Stimulated activated CD8-positive, alpha-beta memory T cell treated with anti-CD3 and anti-CD28 coated beads, Interleukin-4, amount 100 ng/mL, for 1 hour (primary cell): ENCODE measurements at places on chromosomes 13 and 19.

GRCh38 chr13:83499286-83499685, 383.0 kb downstream of the SLITRK1 start:
- DNase-seq, result no peak

- DNase-seq, result no peak
Measured at GRCh38 chr19:18701250-18701608, 17.7 kb downstream of the CRTC1 start.

DNA sequence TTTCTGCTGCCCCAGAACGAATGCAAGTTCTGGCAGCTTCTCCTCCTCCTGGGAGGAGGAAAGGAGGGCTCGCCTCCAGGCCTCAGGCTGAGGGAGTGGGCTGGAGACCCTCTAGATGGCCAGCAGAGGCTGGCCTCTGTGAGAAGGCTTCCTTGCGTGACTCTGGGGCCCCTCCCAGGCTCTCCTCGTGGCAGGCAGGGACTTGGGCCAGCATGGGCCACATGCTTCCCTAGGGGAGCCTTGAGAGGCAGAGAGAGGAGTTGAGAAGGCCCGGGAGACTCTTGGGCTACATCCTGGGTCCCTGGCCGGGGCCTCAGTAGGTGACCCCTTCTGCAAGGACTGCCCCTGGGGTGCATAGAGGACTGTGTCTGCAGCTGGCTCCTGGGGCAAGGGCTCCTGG, 25.9 kb downstream of the LYL1 start:
- no peak for DNase-seq

- DNase-seq, result no peak
Measured at GRCh38 chr13:21176982-21177284, 475 bp downstream of the MRPL57 start.

DNA sequence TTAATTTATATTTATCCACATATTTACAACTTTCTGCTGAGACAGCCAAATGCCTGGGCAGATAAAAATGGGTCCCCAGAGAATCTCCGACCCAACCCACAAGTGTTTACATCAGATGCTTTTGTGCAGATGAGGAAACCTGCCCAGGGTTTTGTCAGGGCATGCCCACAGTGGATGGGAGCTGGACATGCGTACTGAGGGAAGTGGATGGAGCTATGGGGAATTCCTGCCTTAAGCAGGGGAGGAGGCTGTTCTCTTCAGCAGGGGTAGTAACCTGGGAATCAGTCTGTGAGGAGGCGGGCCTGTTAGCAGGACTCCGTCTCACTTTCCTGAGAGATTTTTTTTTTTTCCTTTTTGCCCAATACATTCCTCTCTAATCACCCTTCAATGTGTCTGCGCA, 122.9 kb downstream of the RFC3 start:
- DNase-seq, result no peak

- no peak for DNase-seq
Measured at GRCh38 chr13:52707375-52707774, 32.2 kb downstream of the CNMD start.

DNA sequence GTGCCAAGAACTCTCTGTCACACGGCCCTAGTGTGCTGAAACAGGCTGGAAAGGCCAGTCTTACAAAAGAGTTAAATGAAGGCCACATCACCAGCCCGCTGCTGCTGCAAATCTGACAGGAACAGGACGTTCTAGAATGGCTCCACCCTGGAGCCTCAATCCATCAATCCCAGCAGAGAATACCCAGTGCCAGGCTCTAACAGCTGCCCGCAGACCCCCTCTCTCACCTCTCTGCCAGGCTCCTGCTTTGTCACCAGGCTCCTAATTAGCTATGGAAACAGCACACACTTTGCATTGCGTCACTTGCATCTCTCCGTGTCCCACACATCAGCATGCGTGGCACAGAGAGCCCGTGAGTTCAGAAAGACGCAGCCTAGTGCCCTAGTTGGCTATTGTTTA, 314.1 kb downstream of the FOXO1 start:
- DNase-seq, result no peak

- no peak for DNase-seq
Measured at GRCh38 chr19:6457958-6458694, 1.5 kb downstream of the SLC25A23 start.

- DNase-seq, result no peak
Measured at GRCh38 chr19:46423188-46423587, 5.5 kb downstream of the PNMA8C start.

DNA sequence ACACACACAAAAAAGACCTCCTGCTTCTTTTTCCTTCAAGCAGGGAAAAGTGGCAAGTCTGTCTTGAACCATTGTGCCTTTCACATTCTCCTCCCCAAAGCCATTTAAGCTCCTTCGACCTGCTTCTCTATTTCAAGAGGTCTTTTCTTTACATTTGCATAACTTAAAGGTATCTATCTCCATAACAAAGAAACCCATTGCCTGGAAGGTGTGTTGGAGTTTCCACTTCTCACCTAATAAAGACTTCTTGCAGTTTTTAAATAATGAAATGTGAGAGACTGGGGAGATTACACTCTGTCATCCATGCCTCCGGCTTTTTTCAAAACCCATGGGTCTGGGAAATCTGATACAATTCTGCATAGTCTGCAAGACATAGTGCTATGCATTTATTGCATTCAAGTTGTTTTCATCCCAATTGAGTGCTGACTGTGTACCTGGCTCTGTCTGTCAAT, 41.8 kb upstream of the NBEA start:
- no peak for DNase-seq

DNA sequence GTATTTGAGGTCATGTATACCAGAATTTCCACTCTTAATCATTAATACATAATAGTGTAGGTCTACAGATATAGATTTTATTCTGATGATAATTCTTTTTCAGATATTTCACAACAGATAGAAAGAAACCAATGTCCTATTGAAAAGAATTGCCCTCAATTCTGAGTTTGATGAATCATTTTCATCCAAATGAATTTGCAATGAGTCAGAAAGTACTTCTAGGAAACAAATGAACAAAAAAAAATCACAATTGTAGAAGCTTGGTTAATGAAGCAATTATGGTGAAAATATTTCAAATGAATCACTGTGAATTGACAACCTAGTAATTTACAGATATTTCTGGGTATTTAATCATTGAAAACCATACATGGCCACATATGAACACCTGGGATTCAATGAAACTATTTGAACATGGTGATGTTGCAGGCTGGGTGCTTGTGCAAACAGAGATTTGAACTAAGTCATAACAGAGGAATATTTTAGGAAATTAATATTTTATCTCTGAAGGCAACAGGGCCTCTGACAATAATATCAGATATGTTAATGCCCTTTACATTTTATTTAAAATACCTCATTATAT, 360.9 kb downstream of the SLITRK5 start:
- no peak for DNase-seq
